ENCODE measurements at places on chromosomes 12 and 14. TPM values are rescaled to one million over a fixed set of nuclear protein-coding genes. Genes with fewer than 3 reads are reported as not detected.
A peak's percentile ranks its signal among the peaks of the same experiment; 100 is the strongest.

DNA sequence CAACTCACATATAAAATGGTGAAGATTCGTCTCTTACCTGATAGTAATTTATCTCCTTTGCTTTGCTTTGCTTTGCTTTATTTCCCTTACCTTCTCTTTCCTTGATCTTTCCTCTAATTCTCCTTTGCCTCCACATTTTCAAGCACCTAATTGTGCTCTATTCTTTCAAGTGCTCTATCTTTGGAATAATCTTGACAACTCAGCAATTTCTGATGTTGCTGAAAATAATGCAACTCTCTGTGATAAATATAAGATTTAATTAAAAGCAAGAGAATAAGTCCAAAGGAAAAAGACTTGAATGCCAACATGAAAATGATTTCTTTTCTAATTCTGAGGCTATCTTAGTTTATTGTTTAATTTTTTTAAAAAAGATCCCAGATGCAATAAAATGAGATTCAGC lies 139.5 kb upstream of the SYT1 start:
- DNase-seq, result no peak

Gene CD69
- total RNA-seq, result 0.57 TPM

Gene LTBR
- total RNA-seq, result 29.8 TPM

DNA sequence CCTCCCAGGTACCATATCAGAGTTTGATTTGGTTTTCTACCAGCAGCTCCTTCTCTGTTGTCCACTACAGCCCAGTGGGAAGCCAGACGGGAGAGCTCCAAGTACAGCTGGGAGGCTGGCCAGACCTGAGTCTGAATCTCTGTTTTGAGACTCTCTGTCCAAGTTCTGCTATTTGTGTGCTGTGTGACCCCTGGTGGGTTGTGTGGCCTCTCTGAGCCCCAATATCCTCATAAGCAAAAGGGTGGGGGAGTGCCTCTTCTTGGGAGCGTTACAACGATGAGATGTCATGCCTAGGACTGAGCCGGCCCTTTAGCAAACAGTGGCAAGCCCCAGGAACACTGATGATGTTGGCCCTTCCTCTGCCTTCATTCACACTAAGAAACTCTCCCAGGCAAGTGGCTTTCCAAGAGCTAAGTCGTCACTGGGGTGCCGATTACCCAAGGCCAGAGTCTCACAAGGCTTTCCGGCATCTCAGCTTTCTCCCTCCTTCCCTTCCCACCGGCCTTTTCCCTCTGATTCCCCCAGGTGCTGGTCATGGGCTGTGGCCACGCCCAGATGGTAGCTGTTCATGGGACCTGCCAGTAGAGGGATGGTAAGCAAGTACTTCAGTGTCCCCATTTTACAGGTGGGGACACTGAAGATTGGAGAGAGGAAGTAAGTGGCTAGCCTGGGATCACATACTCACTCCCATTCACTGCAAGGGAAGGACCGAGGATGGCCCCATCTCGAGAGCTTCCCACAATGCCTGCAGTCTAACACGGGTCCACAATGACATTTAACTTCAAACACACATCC lies 47.7 kb downstream of the BCL11B start:
- no peak for DNase-seq

- no peak for DNase-seq
Measured at GRCh38 chr14:102241147-102241546, 63.8 kb downstream of the MOK start.

Gene RND1
- total RNA-seq, result 4.7 TPM

GRCh38 chr14:59830338-59830734 lies 40.2 kb downstream of the RTN1 start:
- no peak for DNase-seq

GRCh38 chr14:93073358-93073707 lies 42.4 kb downstream of the ITPK1 start:
- no peak for DNase-seq

Gene POTEM
- total RNA-seq, result 0.57 TPM

Gene NRL
- 3.1 TPM for total RNA-seq

Gene SELPLG
- 0.23 TPM for total RNA-seq

Gene CTSG
- total RNA-seq, result not detected

Gene STXBP6
- total RNA-seq, result 2.6 TPM

DNA sequence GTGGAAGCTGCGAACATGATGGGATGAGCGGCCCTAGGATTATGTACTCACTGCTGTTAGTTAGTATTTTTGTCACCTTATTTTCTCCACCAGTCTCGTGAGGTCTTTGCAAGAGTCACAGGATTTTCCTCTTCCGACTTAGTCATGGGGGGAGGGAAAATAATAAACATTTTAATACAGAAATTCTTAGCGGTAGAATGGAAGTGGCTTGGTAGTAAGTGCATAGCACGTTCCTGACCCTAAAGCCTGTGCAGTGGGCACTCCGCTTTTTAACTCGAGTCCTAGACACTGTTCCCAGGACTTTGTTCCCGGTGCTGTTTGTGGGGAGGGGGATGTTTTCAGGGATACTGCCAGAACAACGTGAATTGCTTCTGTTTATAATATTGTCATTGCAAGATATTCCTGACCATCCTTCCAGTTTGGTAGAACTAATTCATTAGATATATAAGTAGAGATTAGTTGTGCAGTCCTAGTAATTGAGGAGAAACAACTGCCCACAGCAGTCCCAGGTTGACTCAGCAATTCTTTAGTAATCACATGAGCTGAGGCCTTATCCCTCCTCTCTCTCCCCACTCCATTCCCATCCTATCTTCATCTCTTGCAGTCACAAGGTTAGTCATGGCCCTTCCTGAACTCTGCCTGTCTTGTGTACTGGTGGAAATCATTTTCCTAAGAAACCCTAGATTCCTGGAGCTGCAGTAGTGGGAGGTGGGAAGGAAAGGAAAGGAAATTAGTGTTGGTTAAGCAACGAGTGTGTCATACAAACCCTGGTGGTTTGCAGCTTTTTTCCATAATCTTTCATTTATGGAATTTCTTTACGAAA lies 799 bp downstream of the SLC38A6 start:
- DNase-seq, result peak; percentile 70

DNA sequence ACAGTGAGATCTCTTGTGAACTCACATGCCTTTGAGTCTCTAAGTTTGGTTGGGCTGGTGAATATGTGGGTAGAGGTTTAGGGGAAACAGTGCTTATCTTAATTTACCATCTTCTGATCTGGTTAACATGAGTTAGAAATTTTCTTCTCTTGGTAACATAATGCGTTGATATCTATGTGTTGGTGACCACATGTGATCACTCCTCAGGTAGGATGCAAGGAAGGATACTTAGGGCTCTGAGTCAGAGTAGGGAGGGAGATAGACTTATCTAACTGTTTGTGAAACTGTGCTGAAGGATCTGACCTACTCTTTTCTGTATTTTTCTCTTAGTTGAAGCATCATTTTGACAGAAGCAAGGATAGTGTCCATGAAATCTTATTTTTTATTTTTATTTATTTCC lies 23.1 kb downstream of the FAM234B start:
- DNase-seq, result no peak

Gene CLMN
- total RNA-seq, result 3.5 TPM

- no peak for DNase-seq
Measured at GRCh38 chr14:84937016-84937415, 592.9 kb upstream of the FLRT2 start.

GRCh38 chr14:32381869-32382268 lies 52.8 kb downstream of the AKAP6 start:
- no peak for DNase-seq

Gene KCNC2
- total RNA-seq, result not detected

GRCh38 chr12:85659754-85660530 lies 176.3 kb downstream of the RASSF9 start:
- no peak for DNase-seq

DNA sequence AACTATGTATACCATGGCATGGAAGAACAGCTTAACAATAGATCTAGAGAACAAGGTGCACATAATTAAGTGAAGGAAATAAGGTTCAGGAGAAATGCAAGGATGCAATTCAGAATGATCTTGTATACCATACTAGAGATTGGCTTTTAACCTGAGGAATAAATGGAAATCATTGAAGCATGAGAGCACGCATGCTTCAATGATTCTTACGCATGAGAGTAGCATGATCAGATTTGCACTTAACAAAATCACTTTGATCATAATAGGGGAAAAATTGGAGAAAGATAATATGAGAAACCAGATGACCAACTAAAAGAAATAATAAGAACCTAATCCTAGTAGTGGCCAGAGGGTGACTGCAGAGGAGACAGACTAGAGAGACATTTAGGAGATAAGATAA lies 133.3 kb upstream of the FSCB start:
- no peak for DNase-seq

Gene EML1
- total RNA-seq, result 101 TPM

Gene VPS29
- total RNA-seq, result 93.4 TPM

GRCh38 chr14:97976861-97977260 lies 1179.7 kb downstream of the VRK1 start:
- no peak for DNase-seq

- no peak for DNase-seq
Measured at GRCh38 chr12:50572760-50573159, 68.0 kb downstream of the DIP2B start.

- no peak for DNase-seq
Measured at GRCh38 chr12:49863946-49864797, 21.3 kb upstream of the BCDIN3D start.

GRCh38 chr12:116172224-116172849 lies 105.2 kb downstream of the MED13L start:
- DNase-seq, result no peak

GRCh38 chr12:2751686-2752085 lies 43.1 kb upstream of the FKBP4 start:
- no peak for DNase-seq

Gene RAB3IP
- 28.4 TPM for total RNA-seq

GRCh38 chr14:101834397-101834796 lies 72.9 kb downstream of the PPP2R5C start:
- DNase-seq, result no peak

Gene SLCO1A2
- not detected for total RNA-seq

Gene GARIN6
- total RNA-seq, result not detected

GRCh38 chr12:34327671-34328070 lies 305.4 kb downstream of the ALG10 start:
- DNase-seq, result no peak

DNA sequence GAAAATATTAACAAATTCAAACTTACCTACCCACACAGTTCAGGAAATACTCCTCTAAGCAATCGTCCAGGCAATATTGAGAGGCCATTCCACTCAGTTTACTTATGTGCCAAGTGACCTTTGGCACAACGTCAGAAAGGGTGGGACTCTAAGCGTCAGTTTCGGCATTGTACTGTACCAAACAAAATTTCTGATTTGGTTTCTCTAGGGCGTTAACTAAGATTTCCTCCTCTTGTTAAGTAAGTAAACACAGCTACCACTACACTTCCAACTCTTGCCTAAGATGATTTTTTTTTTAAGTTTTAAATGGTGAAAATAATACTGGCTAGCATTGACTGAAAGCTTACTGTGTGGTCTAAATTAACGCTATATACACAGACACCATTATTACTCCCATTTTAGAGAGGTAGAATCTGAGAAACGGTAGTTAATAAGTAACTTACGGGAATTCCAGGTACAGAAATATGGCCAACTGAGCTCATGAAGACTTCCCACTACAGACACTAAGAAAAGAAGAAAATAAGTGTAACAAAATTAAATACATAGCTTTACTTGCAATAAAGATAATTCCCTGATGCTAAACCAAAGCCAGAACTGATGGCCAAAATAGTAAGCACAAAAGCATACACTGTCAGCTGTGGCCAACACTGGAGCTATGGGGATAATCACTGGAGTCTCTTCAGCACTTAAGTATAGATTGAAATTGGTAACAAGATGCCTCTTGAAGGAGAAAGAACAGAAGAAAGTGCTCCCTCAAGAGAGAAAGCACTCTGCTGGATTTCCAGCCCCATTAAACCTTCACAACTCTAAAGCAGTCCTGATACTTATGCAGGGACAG lies 76.1 kb downstream of the EPS8 start:
- DNase-seq, result no peak

GRCh38 chr14:52052288-52052943 lies 16.4 kb downstream of the NID2 start:
- no peak for DNase-seq

DNA sequence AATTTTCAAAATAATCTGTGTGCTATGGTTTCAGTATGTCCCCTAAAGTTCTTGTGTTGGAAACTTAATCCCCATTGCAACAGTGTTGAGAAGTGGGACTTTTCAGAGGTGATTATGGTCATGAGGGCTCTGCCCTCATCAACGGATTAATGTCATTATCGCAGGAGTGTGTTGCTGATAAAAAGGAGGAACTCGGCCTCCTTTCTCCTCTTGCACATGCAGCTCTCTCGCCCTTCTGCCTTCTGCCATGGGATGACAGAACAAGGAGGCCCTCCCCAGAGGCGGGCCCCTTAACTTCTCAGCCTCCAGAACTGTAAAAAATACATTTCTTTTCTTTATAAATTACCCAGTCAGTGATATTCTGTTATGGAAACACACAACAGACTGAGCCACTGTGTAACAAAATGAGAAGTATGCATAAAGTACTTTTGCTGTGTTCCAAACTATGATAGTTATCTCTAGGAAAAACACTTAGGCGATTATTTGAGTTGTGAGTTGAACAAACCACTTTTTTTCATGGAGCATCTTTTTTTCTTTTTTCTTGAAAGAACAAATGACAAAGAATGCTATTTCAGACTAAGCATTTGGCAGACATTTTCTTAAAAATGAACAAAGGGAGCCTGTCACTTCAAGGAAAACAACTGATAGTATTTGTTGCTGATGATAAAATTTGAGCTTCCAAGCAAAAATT lies 134.8 kb upstream of the FUT8 start:
- no peak for DNase-seq

DNA sequence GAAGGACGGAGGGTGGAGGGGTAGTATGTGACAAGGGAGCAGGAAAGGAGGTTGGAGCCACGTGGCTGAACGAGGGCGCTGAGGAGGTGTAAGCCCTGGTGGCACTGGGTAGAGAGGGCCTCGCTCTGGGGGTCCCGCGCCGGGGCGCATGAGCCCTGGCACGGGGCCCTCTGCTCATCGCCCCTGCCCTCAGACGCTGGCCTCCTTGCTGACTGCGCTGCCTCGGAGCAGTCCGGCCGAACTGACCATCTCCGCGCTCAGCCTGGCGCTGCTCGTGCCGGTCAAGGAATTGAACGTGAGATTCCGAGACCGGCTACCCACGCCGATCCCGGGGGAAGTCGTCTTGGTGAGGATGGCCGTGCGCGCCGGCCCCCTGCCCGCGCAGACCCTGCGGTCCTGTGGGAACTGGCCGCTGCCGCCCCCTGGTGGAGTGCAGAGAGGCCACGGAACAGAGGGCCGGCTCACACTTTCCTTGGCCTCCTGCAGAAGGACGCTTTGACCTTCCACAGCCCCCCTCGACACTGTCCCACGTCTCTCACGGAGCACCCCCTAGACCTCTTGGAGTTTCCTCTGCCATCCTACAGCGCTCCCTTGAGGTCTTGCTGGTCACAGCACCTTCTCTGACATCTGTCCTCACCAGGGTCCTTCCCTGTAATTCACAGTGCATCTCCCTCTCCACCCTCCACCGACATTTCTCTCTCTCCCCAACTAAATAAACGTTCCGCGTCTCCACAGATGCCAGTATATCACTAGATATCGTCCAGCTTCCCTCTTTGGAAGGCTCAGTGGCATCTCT lies 10.5 kb downstream of the ARHGEF25 start:
- peak; percentile 62 for DNase-seq

Gene KLRF1
- not detected for total RNA-seq

DNA sequence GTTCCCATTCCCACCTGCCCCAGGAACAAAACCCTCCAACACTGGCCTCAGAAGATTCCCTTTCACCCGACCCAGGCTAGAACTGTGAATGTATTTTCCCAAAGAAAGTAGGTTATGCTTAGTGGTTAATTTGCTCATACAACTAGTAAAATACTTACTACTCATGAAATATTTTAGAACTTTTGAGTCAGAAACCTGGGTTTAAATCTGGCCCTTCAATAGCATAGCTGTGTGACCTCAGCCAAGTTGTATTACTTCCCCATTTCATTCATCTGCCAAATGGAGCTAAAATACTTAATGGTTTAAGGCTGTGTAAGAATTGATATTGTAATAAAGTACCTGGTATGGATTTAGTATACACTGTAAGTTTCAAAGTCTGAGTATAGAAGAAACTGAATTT lies 69.1 kb upstream of the DNM1L start:
- DNase-seq, result no peak
